ENCODE measurements at places on chromosomes 1 and 21. TPM values are rescaled to one million over a fixed set of nuclear protein-coding genes. Genes with fewer than 3 reads are reported as not detected.

Gene FCRL5
- total RNA-seq = 35.0 TPM

Gene ADORA3
- total RNA-seq = 0.39 TPM

Gene ATP6V1G3
- total RNA-seq = not detected

Gene OR14A2
- not detected for total RNA-seq

Gene POU3F1
- total RNA-seq = 3.8 TPM

Gene PTPN14
- not detected for total RNA-seq

Gene CHAF1B
- total RNA-seq = 1.9 TPM

Gene C4BPA
- not detected for total RNA-seq

Gene GPR25
- 3.1 TPM for total RNA-seq

Gene GSTM1
- total RNA-seq = 30.5 TPM

Gene AMY2A
- not detected for total RNA-seq

Gene TMEM79
- total RNA-seq = 11.5 TPM

Gene PLK3
- 30.1 TPM for total RNA-seq

Gene CBR3
- total RNA-seq = 11.1 TPM

Gene CHI3L1
- not detected for total RNA-seq

Gene PRAMEF14
- total RNA-seq = not detected

Gene GSTM3
- 2.8 TPM for total RNA-seq

Measured in B cell (primary cell).